OCI-LY7 (cell line): ENCODE measurements at places on chromosomes 4 and X.
A peak's percentile ranks its signal among the peaks of the same experiment; 100 is the strongest.

DNA sequence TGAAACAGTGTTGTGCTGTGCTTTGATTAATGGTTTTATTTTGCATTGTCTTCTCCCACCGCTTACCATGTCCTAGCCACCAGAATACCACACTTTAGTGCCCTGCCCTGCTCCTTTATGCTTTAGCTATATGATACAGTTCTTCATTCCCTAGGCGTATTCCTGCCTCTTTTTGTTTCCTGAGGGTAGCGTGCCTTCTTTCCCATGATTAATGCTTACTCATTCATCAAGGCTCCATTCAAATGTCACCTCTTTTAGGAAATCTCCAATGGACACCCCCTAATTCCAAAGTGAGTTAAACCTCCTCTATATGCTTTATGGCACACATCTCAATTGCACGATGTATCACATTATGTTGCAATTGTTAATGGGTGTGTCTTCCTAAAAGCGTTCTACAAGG is 46.3 kb downstream of the SPANXD start:
- no peak for DNase-seq

GRCh38 chrX:9282325-9282724 is 182.5 kb upstream of the TBL1X start:
- DNase-seq: no peak

DNA sequence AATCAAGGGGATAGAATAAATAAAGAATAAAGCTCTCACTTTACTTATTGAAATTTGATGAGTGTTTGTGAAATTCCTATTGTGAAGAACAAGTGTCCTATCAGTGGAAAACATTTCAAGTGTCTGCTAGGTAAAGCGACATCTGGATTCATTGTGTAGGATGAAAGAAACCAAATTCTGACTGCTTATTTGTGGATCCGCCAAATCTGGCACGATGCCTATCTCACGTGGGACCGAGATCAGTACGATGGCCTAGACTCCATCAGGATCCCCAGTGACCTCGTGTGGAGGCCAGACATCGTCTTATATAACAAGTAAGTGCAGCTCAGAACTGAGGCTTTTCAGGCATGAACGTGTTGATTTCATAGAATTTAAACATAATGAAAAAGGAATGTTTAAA is 1.9 kb downstream of the CHRNA9 start:
- no peak for DNase-seq

DNA sequence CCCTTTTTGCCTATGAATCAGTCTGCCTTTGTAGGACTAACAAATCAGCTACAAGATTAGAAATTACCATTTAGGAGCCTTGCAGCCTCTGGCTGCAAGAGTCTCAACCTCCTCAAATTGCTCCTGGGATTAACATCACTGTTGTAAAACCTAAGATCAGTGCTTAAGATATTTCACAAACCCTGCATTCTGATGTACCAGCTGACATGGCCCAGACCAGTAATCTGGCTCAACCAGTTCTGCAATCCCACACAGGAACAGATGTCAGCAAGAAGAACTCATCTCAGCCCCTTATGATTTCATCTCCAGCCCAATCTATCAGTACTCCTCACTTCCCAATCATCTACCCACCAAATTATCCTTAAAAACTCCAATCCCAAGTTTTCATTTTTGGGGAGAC is 32.5 kb upstream of the AADAT start:
- no peak for DNase-seq

DNA sequence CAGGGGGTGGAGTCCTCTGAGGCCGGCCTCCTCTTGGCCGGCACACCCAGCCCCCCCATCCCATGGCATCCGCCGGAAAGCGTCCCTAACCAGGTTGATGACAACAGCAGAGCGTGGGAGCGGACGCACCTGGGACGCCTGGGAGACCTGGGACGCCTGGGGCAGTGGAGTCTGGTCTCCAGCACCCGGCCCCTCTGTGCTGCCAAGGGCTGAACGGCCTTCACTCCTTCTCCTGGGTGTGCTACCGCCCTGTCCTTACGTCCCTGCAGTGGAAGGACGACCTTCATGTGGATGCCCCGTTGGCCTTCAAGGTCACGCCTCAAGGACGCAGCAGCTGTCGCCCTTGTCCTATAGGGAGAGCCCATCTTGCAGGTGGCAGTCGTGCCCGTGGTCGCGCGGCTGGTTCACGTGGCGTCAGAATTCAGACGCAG is 26.9 kb downstream of the NKX1-1 start:
- DNase-seq: no peak

- no peak for DNase-seq
These were observed 67.5 kb upstream of the DDX60 start for GRCh38 chr4:168386002-168386401.

DNA sequence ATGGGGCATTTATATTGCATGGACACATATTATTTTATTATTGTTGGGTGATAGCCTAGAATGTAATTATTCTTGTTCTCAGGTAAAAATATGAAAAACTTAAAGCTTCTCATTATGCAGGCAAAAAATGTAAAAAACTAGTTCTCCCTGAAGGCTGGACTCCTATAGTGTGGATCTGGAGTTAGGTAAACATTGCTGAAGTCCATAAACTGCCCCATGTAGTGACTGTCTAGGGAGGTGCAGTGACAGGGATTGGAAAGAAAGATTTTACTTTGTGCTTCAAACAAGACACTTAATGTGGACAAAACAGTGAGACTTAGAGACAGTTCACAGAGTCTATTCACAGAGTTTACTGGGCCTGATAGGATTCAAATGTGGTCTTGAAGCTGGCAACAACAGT is 17.0 kb downstream of the ADH6 start:
- DNase-seq: no peak

- no peak for DNase-seq
These were observed 135.9 kb downstream of the RAB28 start for GRCh38 chr4:13348216-13348615.

- DNase-seq: no peak
These were observed 40.1 kb downstream of the WFS1 start for GRCh38 chr4:6309777-6310176.

GRCh38 chrX:69793260-69793935 is 177.5 kb downstream of the EDA start:
- no peak for DNase-seq

DNA sequence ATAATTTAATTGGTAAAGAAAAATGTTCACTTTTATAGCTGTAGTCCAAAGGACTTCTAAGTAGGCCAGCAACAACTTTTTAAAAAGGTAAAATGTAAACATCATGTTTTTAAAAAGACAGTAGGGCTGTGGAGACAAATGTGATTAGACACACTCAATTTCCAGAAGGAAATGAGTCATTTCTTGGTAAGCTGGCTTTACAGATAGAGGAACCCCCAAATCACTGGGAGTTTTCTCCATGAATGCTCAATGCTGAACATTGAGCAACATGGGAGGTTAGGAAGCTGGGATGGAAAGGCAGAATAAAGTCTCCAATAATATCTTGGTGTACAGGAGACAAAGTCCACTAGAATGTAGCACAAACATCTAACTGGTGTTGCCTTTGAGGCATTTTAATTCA is 121.3 kb downstream of the NWD2 start:
- DNase-seq: no peak

DNA sequence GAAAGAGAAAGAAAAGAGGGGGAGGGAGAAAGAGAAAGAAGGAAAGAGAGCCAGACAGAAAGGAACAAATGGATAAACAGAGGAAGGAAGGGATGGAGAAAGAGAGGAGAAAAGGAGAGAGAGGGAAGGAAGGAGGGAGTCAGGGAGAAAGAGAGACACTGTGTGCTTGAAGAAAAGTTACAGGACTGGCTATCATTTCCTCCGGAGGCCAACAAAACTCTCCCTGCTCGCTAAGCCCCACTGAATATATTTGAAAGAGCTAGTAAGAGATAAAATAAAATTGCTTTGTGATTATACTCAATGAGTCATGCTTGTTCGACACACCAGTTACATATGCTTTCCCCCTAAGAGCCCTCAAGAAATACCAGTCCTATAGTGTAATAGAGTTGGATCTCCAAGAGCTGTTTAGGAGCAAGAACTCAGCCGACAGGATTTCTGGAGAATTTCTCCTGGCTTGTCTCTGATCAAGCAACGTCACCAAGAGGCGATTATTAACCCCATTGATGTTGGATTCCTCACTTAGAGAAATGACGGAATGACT is 102.2 kb downstream of the MXRA5 start:
- no peak for DNase-seq

DNA sequence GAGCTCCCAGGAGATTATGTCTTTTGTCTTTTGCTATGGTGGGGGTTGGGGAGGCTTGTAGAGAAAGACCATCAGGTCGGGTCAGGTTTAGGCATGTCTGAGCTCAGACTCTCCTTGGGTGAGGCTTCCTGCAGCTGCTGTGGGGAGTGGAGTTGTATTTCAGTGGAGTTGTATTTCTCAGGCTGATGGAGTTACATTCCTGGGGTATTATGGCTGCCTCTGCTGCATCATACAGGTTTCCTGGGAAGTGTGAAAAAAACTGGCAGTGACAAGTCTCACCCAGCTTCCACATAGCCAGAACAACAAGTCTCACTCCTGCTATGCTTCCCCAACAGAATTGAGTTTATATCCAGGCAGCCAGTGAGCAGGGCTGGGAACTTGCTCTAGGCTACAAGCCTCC is 119.3 kb downstream of the VSIG4 start:
- no peak for DNase-seq

DNA sequence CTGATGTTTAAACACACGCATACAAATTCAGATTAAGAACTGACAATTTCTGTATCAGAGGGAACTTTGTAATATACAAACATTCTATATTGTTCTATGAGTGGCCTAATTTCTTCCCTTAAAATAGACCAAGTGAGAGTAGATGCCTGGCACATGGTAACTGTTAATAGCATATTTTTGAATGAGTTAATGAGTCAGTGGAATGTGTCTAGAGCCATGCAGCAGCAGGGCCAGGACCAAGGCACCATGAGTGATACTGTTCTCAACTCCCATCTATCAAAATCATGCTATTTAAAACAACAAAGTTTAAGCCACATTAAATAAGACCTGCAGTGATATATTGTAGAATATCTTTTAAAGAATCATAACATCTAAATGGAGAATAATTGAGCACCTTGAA is 98.3 kb downstream of the ARHGAP24 start:
- DNase-seq: no peak

- DNase-seq: no peak
These were observed 1550.9 kb downstream of the C4orf33 start for GRCh38 chr4:130646886-130647285.

DNA sequence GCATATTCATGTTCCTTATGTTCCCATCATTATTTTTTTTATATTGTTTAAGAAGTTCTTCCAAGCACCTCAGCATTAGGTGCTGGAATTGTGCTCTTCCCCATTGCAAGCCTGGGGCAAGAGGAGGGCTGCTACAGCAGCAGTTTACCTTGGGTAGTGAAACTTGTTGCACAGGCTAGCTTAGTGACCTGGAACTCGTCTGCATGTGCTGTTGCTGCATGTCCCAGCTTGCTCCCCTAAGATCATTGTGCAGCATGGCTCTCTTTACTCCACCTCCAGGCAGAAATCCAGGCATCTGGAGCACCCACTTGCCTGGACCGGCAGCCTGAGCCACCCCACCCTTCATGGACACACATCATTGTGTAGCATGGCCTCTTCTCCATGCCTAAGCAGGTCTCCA is 776.0 kb downstream of the GLUD2 start:
- DNase-seq: no peak

DNA sequence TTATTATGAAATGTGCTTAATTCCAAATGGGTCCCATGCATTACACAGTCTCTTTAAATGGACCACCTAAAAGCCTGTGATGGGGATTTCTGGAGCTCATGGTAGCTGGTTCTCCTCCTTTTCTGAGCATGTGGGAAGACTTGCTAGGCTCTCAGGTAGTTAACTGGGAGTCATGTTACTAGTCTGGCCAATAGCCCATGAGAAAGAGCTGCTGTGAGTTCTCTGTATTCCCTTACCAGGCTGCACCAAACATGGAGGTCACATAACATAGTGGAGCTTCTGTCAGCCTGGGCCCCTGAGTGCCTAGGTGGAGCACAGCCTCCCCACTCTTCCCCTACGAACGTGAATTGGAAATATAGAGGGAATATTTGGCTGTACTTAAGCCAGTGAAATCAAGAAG is 198.4 kb downstream of the MAML3 start:
- DNase-seq: no peak

DNA sequence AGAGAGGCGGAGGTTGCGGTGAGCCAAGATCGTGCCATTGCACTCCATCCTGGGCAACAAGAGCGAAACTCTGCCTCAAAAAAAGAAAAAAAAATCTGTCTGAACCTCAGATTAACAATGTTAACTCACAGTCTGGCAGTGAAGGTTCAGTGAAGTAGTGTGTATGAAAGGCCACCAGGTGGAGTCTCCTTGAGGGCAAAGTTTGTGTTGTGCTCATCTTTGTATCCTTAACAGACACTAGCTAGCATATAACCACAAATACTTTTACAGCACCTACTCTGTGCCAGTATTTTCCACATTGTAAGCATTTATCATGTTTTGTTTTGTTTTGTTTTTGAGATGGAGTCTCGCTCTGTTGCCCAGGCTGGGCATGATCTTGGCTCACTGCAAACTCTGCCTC is 46.0 kb upstream of the MGST2 start:
- DNase-seq: peak; percentile 44

DNA sequence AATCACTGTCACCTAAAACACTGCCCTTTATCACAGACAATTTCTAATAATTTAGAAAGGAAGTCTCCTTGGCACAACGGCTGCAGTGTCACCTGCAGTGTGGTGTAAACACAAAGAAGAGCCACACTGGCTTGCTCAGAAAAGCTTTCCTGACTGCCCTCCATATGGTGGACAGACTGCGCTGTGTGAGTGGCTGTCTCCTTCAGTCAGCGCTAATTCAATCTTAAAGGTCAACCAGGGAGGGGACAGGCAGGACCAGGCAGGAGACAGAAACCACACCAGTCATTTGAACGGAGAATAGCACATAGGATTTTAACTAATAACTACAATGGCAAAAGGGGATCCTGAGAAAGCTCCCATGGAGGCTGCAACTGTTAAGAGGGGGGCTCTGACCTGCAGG is 132.1 kb downstream of the NSUN7 start:
- no peak for DNase-seq

DNA sequence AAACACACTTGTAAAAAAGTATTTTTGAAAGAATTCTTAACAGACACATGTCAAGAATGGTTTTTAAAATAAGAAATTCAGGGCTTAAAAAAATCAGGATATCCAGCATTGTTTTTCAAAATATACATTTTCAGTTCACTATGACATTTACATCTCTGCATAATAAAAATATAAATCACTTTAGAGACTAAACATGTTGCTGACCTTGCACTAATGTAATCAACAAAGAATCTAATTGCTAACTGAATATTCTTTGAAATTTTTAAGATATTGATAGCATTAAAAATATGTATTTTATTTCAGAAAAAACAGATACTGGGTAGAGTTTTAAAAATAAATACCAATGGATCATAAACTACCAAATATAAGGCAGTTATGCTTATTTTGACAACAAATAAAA is 26.4 kb downstream of the RPS6KA6 start:
- DNase-seq: no peak

- no peak for DNase-seq
These were observed 159.9 kb downstream of the SPRY1 start for GRCh38 chr4:123556526-123556925.

DNA sequence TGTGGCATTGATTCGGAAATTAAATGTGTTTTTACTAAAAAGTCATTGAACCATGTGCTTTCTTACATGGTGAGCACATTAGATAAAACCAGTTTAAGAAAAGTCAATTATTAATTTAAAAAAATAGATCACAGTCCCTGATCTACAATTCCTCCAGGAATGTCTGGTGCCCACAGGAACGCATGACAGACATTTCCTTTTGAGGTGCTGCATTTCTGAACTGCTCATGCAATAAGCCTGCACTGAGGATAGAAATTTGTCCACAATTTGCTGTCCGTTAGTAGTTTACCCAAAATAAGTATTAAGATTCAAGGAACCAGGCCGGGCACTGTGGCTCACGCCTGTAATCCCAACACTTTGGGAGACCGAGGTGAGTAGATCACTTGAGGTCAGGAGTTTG is 8.2 kb upstream of the ADAMTS3 start:
- no peak for DNase-seq

GRCh38 chrX:68942104-68942503 is 113.3 kb downstream of the EFNB1 start:
- DNase-seq: no peak
